Right renal pelvis (tissue), 4 donors: ENCODE measurements at places on chromosomes 12 and 14. TPM values are rescaled to one million over a fixed set of nuclear protein-coding genes. Genes with fewer than 3 reads are reported as not detected.

TRIM9 gene
- 1.2 TPM for polyA plus RNA-seq

OTX2 gene
- polyA plus RNA-seq = not detected

EPS8 gene
- polyA plus RNA-seq = 56.9 TPM

- DNase-seq = no peak
Measured at GRCh38 chr12:46210873-46211439, 57.9 kb downstream of the SLC38A1 start.

GRCh38 chr12:41552588-41552987 is 364.5 kb downstream of the PDZRN4 start:
- no peak for DNase-seq

GRCh38 chr14:31930493-31931240 is 146.4 kb upstream of the ARHGAP5 start:
- DNase-seq = no peak
